KBM-7 (cell line): ENCODE measurements at places on chromosomes 4 and X.

- no peak for DNase-seq
These were observed 38.8 kb upstream of the AFAP1 start for GRCh38 chr4:7978489-7978888.

DNA sequence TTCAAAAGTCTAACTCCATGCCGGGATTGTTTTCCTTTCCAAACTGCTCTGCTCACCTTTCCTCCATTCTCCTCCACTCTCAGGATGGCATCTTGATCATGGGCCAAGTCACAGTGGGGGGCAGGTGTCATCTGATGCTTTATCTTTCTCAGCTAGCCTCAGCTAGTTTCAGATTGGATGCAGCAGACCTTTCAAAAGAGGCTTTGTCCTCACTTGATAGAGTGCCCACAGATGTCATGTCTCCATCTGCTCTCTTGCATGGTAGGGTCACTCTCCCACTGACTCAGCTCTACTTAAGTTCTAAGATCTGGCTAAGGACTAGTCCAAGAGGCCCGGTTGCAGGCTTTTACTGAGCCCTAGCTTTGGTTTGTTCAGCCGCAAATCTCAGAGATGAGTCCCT is 341.8 kb upstream of the GALNT7 start:
- DNase-seq: no peak

- DNase-seq: no peak
These were observed 33.8 kb downstream of the FGFRL1 start for GRCh38 chr4:1045193-1045594.

GRCh38 chrX:3609810-3610209 is 103.6 kb downstream of the PRKX start:
- no peak for DNase-seq

GRCh38 chrX:10743476-10743875 is 123.1 kb upstream of the MID1 start:
- DNase-seq: no peak

GRCh38 chrX:117987373-117987772 is 129.2 kb downstream of the KLHL13 start:
- DNase-seq: no peak

DNA sequence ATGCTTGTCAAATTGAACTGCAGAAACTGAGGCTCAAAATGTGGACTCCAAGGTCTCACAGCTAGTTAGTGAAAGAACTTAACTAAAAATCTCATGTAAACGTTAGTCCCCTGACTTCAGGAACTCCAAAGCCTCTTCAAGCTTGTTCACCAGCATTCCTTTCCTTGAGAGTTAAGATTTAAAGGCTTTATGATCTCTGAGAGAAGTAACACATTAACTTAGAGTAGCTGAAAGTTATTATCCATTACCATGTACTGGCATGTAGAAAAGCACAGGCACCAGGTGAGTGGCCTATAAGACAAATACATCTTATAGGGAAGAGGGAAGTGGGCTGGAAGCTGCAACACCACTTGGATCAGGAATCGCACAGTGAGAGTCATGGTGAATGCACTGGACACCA is 15.3 kb downstream of the PARM1 start:
- no peak for DNase-seq

- peak; percentile 25 for DNase-seq
These were observed 233.2 kb downstream of the PTTG2 start for GRCh38 chr4:38193236-38193863.

GRCh38 chr4:24719615-24720014 is 75.8 kb upstream of the SOD3 start:
- DNase-seq: no peak

GRCh38 chr4:187732524-187732923 is 263.0 kb upstream of the ZFP42 start:
- DNase-seq: no peak

DNA sequence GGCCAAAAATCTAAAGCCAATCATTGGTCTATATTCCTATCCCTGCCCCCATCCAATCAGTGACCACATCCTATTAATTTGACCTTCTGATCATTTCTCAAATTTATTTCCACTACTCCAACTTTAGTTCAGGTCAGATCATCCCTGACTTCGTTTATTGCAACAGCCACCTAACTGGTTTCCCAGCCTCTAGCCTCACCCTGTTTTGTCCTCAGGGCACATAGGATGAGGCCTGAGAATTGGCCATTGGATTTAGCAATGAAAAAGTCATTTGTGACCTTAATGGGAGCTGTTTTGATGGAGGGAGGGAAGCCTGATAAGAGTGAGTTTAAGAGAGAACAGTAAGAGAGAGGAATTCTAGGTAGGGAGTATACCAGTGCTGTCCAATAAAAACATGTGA is 155.0 kb downstream of the AMMECR1 start:
- no peak for DNase-seq

GRCh38 chr4:14180983-14181601 is 553.6 kb upstream of the BOD1L1 start:
- no peak for DNase-seq

- DNase-seq: no peak
These were observed 902.7 kb upstream of the EPHA5 start for GRCh38 chr4:66572949-66573348.

DNA sequence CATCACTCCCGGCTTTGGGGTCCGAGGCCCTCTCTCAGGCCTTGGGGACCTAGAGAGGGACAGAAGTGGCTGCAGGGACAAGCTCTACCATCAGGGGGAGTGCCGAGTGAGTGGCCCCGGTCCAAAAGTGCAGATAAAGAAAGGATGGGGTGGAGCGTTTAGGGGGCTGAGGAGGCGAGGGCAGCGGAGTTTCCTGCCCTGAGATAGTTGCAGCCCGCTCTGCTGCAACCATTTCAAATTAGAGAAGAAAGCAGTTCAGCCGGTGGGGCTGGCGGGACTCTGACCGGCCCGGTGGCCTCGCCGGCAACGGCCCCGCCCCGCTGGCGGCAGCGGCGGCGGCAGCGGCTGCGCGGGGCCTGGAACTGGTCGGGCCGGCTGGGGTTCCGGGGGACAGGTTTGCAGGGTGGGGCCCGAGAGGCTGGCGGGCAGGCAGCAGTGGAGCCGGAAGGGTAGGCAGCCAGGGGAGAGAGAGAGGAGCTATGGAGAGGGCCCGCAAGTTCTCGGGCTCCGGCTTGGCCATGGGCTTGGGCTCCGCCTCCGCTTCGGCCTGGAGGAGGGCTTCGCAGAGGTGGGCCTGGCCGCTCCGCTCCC is 7.6 kb downstream of the DLG3 start:
- DNase-seq: peak; percentile 74

GRCh38 chr4:103011378-103012025 is 8.0 kb downstream of the SLC9B1 start:
- no peak for DNase-seq

GRCh38 chr4:142944565-142944964 is 98.5 kb upstream of the INPP4B start:
- DNase-seq: no peak

DNA sequence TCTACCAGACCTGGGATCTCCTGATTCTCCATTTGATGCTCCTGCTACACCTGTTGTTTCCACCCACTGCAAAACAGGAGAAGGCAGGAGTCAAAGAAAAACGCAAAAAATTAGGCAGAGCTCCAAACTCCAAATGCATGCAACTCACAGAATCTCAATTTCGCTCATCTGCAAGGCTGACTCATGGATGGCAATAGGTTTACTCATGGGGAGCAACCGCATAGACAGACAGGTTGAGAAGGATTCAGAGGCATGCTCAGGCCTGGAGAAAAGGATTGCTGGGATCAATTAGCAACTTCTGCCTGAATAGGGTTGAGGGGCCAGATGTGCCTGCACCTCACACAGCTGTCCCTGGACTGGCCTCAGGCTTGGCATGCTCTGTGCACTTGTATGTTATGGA is 231.0 kb downstream of the LDB2 start:
- no peak for DNase-seq

DNA sequence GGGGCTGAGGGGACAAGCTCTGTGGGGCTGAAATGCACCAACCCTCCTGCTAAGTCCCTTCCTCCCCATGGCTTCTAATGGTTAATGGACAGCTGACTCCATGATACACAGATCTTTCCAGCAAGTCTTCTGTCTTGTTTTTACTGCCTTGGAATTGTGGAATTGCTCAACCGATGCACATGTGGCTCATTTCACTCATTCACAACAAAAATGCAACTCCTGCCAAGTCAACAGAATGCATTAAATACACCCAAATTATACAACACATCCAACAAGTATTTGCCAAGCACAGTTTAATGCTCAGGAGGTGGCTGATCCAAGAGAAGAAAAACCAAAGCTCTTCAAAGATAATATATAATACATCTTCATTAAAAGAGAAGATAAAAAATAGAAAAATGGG is 61.9 kb upstream of the PAGE4 start:
- no peak for DNase-seq

DNA sequence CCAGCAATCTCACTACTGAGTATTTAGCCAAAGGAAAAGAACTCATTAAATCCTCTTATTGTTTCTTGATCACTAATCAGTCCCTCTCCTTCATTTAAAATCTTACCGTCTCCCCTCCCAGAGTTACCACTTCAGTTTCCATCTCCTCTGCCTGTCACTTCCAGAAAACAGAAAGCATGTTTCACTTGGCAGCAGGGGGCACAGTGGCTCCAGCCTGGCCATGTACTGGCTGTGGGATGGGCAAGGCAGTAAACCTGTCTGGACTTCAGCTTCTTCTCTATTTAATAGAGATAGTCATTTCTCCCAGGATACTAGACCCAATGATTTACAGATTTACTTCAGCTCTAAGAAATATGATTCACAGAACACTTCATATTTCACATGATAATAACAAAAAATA is 63.2 kb downstream of the CD40LG start:
- DNase-seq: peak; percentile 58

DNA sequence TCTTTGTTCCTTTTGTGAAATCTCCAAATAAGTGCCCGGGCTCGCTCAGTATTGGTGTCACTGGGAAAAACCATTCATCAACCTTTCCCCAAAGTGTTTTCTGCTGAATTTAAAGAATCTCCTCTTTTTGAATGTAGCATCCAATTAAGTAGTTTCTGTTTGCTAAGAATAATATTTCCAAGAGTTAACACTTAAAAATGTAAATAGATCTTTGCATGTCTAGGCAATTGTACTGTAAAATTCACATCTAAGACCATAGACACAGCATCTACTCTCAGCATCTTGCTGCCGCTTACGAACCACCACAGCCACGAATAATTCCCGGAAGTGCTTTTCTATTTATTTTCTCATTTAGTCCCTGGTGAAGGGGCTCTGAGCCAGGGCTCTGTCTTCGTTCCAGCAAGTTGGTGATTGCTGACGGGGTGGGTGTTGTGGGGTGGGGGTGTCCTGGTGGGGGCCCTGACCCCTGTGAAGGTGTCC is 1.4 kb downstream of the NSG1 start:
- DNase-seq: peak; percentile 7

DNA sequence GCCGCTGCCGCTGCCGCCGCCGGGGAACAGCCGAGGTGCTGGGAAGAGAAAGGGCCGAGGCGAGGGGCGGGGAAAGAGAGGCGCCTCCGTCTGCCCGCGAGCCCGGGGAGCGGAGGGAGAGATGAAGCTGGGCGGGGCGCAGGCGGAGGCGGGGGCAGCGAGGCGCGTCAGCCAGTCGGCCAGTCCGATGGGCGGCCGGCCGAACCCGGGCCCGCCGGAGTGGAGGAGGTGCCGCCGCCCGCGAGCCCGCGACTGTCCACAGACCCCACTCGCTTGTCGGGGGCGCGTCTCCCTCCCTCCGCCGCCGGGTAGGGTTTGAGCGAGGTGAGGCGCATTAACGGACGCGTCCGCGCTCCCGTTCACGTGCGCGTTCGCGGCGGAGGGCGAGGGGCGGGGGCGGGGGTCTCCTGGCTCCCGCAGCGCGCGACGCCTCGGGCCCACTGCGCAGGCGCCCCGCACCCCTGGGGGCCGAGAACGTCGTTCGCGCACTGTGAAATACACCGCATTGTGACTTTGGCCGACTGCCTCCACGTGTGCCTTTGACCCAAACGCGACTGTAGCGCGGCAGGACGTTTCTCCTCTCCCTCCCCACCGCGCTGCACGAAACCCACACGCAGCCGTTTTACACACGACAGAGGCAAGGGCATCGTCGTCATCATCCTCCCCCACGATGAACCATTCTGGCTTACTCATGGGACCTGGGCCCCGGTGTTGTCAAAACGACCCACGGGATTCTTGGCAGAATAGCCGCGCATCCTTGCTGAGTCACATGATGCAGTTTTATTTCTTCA is at the start of gene NUDT11:
TSS of gene NUDT11 (minus strand) at position 92 of the 791 bp plus-strand sequence. CDS start 148 bp downstream, outside the sequence.
- DNase-seq: peak; percentile 86

GRCh38 chrX:43493756-43494155 is 162.3 kb upstream of the MAOA start:
- no peak for DNase-seq

DNA sequence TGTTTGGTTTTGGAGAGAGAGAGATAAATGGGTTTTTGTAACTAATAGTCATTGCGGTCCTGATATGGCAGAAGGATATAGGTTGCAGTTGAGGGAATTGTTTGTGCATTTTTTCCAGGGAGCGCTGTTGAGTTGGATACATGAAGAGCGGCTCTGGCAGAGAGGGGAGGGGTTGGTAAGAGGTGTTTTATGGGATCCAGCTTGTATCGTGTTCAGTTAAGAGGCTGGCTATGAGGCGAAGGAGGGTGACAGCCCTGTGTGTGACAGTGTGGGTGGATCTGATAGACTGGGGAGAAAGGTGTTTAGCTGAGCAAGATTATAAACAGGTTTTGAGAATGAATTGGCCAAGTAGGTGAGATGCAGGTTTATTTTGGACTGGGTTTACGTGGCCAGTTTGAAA is 1.5 kb downstream of the SPANXN4 start:
- DNase-seq: no peak

- DNase-seq: no peak
These were observed 100.9 kb downstream of the SLC34A2 start for GRCh38 chr4:25756503-25756902.

GRCh38 chrX:49879656-49880277 is 483 bp downstream of the USP27X start:
- peak; percentile 8 for DNase-seq
